NCI-H446 (cell line): ENCODE measurements at places on chromosomes 6 and 20.
A peak's percentile ranks its signal among the peaks of the same experiment; 100 is the strongest.

- peak; percentile 45 for DNase-seq
Measured at GRCh38 chr6:21596949-21597682, 3.6 kb downstream of the SOX4 start.

GRCh38 chr6:4057036-4057435 is 21.9 kb downstream of the FAM217A start:
- no peak for DNase-seq

DNA sequence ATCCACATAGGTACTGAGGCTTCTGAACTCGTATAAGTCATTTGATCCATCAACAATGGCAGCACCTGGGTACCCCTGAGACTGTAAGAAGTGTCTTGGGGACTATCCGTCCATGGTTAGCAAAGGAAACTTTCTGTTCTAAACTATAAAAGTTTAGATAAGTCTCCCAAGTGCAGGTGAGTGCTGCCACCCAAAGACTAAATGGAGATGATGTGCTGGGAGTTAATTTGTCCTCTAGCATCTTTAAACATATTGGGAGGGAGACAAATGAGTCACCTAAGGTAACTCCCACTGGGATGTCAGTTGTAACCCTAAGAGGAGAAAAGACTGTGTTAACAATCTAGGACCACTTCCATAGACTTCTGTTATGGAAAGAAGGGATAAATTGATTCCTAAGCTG is 6.2 kb downstream of the BEND6 start:
- DNase-seq: no peak

DNA sequence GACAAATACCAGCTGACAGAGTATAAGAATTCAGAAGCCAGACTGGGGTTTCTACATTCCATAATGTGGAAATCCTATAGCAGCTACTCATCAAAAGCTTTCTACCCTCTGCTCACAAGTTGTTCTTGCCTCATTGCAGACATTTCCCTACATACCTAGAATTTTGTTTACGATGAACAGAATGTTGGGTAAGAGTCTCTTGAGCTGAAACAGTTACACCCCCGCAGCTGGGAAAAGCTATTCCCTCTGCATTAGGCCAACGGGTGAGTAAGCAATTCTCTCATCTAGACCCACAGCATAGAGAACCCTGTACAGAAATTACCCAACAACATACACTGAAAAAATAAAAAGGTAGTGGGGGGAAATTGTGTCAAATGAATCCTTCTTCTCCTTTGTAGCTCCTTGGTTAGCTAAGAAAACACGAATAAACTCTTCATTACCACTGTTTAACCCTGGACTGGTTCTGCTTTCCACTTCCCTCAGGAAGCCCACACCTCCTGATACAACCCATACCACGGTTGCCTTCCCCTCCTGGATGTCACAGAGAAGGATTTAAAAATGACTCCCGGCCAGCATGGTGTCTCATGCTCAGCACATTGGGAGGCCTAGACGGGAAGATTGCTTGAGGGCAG is 215.0 kb upstream of the SHLD1 start:
- DNase-seq: no peak

DNA sequence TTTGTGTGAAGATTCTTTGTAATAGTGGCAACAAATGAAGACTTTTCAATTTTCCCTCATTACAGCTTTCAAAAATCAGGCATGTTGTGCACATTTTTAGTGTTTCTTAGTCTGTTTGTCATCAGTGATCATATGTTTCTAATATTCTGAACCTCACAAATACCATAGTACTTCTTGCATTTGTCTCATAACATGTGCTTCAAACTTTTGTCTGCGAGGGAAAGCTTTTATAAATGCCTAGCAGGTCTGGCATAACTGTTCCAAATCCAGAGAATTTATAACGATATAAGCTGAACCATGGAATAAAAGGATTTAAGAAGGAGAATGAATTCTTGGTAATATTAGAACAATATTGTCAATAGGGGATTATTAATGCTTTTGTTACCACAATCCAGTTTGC is 670.2 kb downstream of the RFPL4B start:
- DNase-seq: no peak

DNA sequence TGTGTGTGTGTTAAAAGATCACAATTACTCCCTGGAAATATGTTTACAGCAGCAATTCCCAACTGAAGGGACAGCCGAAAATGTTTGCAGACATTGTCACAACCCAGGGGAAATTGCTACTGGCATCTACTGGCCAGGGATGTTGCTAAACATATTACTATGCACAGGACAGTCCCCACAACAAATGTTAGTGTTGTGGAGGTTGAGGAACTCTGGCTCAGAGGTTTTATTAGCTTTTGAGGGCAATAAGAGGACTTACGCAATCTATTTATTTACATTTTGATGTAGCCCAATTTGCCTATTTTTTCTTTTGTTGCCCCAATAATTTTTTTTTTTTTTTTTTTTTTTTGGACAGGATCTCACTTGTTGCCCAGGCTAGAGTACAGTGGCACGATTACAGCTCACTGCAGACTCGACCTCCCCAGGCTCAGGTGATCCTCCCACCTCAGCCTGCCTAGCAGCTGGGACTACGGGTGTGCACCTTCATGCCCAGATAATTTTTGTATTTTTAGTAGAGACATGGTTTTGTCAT is 154.1 kb downstream of the RPS12 start:
- no peak for DNase-seq

- DNase-seq: no peak
Measured at GRCh38 chr6:16420337-16420714, 181.9 kb downstream of the GMPR start.

DNA sequence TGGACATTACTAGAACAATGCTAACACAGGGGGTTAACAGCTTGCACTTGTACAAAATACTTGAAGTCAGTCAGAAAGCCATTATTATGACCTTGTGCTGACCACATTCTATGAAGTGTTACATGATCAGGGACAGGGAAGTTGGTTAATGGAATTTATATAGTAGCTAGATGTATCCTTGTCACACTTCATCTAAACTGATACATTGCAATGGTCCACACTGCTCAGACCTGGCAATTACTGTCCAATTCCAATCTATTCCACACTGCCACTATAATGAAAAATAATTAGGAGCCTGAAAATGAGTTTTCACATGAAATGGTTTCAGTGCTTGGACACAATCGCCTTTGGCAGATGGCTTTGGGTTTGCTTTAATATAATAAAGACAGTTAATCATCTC is 850.8 kb downstream of the EPHA7 start:
- DNase-seq: no peak

GRCh38 chr6:4324746-4325145 is 189.4 kb upstream of the ECI2 start:
- DNase-seq: no peak

- DNase-seq: no peak
Measured at GRCh38 chr6:11223286-11223864, 9.1 kb downstream of the NEDD9 start.

DNA sequence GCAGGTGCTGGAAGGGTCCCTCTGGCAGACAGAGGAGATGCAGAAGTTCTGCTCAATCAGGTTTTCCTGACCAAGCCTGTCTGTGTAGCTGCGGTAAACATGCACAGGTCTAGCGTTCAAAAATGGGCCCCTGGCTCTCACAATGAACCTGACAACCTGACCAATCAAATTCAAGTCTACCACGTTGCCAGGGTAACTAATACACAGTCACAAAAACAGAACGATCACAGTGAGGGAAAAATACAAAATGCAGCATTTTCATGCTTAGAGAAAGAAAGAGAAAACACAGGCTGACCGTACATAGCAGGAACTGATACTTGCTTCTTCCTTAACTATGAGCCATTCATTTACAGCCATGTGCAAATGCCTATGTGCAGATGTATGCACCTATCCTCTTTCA is 353.1 kb upstream of the TSHZ2 start:
- DNase-seq: no peak

DNA sequence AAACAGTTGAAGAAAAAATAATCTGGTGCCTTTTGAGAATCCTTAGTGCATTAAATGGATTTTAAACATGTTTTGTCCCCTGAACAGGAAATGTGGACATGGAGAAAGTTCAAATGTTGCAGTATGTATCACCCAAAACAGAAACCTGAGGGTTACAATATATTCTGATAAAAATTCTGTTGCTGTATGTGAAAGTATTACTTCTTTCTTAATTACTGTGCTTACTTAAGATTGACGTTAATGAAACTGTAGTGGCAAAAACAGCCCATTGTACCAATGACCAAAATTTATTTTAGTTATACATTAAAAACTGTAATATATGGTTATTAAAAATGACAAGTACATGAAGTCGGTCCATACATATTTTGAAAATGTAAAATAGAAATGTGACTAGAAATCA is 100.6 kb downstream of the PRDM1 start:
- DNase-seq: no peak

DNA sequence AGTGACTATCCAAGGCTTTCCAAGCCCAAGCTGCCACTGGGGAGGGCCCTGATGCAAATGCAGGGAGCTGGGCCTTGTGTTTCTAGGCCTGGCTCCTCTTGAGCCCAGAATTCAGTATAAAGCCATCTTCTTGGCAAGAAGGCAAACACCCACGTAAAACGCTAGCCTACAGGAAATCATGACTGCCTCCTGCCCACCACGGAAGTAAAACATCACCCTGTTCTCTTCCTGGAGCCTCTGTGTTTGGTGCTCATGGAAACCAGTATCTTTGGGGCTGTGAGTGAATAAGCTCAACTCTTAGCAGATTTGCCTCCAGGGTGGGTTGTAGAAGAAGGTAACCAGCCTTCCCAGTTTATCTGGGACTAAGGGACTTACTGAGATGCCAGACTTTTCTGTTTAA is 271.0 kb downstream of the ZNF217 start:
- no peak for DNase-seq

- DNase-seq: no peak
Measured at GRCh38 chr6:132188556-132189264, 212.6 kb downstream of the MOXD1 start.

- no peak for DNase-seq
Measured at GRCh38 chr20:11212272-11212671, 538.5 kb upstream of the JAG1 start.

DNA sequence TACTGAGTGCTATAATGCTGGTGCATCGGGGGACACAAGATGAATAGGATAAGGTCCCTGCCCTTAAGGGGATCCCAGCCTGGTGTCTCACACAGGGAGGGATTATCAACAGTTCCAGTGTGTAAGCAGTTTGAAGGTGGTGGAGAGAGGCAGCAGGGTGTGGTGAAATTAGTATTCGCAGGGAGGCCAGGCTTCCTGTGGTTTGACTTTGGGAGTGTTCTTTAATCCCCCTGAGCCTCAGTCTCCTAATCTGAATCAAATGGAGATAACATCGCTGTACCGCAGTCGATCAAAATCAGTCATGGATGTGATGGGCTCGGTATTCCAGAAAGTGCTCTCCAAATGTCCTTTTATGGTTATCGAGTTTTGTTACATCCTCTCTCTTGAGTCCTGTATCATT is 288.1 kb upstream of the SUPT3H start:
- DNase-seq: no peak

DNA sequence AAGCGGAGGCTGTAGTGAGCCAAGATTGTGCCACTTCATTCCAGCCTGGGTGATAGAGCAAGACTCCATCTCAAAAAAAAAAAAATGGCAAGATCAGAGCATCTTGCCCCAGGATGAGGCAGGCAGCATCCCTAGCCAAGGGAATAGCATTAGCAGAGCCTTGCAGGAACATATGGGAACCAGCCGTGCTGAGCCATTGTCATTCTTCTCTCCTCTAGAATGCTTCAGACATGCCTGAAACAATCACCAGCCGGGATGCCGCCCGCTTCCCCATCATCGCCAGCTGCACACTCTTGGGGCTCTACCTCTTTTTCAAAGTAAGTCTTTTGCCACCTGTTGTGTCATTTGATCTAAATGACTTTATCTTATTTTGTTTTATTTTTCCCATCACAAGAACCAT is 13.0 kb downstream of the HM13 start:
- DNase-seq: no peak
